ENCODE measurements at places on chromosomes 5 and 9.

DNA sequence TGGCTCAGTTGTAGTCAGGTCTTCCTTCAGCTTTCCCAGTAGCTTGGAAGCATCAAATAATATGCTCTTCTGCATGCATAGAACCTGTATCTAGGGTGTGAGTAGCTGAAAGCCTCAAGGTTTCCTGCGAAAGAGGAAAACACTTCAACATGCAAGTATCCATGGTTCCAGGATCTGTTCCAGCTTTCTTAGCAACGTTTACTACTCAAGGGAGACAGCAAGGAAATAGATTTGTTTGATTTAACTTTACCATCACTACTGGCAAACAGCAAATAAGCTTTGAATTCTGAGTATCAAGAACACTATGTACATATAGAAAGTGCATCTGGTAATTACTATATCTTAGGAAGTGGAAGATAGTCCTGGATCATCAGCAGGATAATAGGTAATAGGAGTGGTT lies 341.0 kb downstream of the PRR16 start:
- DNase-seq: no peak

GRCh38 chr9:107585465-107585864 lies 95.9 kb upstream of the KLF4 start:
- DNase-seq: no peak

DNA sequence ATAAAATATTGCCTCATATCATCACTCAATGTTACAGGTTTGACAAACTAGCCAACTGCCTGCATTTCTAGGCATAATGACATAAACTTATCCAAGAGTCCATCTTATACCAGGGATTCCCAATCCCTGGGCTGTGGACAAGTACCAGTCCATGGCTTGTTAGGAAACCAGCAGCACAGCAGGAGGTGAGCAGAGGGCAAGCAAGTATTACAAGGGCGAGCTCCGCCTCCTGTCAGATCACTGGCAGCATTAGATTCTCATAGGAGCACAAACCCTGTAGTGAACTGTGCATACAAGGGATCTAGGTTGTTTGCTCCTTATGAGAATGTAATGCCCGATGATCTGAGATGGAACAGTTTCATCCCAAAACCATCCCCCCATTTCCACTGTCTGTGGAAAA lies 144.9 kb downstream of the PRKACG start:
- DNase-seq: no peak

DNA sequence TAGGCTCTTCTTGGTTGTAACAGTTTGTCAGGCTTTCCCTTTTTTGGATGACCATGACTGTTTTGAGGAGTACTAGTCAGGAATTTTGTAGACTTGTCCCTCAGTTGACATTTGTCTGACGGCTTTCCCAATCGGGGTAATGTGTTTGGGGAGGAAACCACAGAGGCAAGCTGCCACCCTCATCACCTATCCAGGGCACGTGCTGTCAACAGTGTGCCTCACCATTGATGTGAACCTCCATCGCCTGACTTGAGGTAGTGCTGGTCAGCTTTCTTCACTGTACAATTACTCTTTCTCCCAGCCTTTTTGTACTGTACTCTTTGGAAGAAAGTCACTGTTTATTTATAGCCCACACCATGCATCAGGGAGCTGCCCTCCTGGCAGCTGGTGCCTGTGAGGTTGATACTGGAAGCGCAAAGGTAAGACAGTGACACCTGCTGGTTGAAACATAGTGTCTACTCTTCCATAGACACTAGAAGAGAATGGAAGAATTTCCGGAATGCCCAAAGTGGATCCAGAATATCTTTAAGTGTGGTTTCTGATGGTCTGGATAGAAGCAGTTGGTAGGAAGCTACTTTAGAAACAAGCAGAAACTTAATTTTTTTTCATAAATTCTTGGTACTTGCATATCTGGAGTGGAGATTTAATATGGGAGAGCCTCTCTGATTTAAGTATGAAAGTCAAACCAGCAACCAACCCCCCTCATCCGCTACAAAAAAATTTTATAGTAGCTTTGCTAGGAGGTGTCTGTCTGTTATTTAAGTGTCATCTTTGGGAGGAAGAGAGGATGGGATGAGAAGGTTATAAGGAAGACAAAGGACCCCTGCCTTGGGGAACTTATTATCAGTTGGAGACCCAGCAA lies 69.3 kb downstream of the SNX30 start:
- DNase-seq: peak; percentile 50

- no peak for DNase-seq
Observed at GRCh38 chr9:88429595-88430430, 41.6 kb downstream of the SPIN1 start.

- no peak for DNase-seq
Observed at GRCh38 chr9:119827126-119827525, 457.9 kb upstream of the BRINP1 start.

DNA sequence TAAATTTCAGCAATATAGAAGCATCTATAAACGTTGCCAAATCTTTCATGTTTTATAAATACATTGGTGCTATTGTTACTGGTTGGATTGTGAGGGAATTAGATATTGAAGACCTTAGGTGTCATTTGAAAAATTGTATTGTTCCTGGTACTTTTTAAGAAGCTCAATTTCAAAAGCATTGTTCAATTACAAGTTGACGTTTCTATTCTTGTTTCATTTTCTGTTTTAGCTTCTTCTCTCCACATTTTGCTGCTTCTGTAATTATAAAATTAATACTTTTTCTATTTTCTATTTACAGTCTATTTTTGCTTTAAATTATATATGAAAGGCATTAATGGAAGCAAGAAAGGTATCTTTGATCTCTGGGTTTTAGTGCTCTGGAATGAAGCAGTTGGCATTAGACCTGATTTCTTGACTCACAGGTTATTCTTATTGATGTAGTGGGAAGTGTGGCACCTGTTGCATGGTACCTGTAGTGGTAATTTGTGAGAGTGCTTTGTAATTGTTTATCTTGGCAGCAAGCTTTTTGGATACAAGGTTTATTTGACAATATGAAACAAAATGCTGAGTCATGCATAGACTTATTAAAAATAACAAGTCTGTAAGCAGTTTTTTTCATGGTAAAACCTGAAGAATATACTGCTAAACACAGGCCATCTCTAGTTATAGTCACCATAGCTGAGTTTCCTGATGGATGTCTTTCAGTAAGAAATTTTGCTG lies 13.2 kb downstream of the MACIR start:
- DNase-seq: peak; percentile 56

DNA sequence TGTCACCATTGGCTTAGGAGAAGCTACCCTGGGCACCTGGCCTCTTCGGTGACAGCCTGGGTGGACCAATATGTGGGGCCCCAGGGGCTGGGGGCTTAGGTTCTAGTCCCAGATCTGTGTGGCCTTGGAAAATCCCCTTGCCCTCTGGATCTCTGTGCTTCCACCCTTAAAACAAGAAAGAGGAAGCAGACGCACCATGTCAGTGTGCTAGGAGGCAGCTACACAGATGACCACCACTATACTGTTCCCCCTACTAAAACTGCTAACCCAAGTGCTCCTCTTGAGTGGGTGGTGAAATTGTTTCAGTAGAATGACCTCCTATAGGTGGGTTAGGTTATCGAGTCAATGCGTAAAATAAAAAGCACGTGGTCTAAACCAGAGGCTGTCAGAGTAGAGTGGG lies 31.0 kb downstream of the AFAP1L1 start:
- no peak for DNase-seq

DNA sequence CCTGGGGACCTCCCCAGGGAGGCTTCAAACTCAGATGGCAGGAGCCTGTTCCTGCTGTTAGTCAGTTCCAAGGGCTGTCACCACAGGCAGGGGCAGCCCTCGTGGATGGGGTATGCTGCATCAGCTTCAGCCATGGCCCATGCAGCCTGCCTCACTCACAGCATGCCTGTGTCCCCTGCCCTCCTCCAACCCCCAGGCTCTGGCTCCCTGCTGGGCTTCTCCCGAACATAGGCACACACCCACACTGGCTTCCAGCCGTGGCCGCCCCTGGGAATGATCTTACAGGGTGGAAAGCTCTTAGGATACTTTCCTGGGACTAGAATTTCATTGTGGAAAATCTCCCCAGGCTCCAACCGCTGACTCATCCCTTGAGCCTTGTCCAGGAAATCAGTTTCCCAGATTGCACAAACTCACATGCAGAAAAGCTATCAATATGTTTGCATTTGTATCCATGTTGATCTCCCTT lies 163.8 kb downstream of the SEC61B start:
- no peak for DNase-seq

- DNase-seq: no peak
Observed at GRCh38 chr9:134730761-134731496, 89.3 kb downstream of the COL5A1 start.

DNA sequence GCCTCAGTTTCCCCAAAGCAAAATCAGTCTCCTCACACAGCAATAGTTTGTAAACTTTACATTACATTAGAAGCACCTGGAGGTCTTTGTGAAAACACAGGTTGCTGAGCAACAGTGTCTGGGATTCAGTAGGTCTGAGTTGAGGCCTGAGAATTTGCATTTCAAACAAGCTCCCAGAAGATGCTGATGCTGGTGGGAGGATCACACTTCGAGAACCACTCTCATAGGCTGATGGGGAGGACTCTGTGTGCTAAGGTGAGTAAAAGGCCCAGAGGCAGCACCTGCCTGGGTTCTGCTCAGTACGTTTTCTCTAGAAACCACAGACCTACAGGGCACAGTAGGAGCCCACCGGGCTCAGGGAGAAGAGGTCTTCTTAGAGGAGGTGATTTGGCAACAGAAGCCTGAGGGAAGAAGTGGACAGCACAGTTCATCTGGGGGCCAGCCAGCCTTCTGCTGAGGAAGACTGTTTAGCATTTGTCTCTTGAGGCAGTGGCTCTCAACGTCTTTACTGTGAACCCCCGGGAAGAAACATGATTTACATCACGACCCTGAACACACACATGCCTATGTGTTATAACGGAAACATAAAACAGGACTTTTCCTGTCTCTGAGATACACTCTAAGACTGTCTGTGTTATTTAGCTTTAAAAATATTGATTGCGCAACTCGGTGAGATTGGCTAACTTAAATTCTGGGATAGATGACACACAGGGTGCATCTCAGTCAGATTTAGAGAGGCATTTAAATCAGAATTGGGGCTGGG lies 24.8 kb upstream of the DENND1A start:
- no peak for DNase-seq

DNA sequence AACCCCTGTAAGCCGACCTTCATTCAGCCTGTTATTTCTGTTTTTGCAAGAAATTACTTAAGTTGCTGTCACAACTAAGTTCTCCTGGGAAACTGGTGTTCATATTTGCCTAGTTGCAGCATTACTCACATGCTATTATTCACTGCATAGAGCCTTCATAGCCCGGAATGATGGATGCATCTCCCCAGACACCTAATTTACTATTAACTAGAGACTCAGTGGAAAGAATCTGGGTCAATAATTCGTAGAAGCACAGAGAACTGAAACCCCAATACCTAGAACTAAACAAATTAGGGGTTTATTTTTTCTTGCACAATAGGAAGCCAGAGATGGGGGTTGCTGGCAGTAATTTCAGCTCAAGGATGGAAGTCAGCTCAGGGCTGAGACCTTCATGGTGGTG lies 45.7 kb upstream of the FAM170A start:
- DNase-seq: no peak

DNA sequence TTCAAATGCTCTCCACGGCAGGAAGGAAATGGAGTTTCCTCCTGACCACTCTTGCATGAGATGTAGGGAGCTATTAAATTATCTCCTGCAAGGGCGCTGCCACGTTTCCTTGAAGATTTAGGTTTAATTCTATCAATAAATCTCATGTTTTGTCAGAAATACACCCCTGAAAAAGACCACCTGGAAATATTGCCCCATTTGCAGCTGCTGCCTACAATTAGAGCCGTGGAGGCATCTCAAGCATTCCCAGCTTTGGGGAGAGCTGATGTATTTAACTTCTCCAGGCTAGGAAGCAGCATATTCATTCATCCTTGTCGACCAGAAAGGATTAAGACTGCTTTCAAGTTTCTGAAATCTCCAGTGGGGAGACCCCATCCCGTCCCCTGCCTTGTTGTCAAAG lies 40.5 kb downstream of the CCNJL start:
- no peak for DNase-seq

DNA sequence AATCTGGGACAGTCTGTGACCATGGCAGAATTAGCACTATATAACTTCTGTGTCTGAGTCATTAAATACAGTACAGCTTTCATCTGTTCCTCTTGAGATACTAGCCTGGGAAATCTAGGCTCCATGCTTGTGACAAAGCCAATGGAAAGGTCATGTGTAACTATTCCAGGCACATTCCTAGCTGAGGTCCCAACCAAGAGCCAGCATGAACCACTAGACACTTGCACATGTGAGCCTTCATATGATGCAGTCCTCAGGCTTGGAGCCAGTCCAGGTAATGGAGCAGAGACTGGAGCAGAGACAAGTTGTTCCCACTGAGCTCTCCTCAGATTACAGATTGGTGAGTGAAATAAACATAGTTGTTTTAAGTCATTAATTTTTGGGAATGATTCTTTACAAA lies 412.4 kb upstream of the ZNF462 start:
- DNase-seq: no peak

GRCh38 chr9:72473474-72474261 lies 47.7 kb upstream of the TMC1 start:
- no peak for DNase-seq

- DNase-seq: peak; percentile 71
Observed at GRCh38 chr5:107155707-107156106, 515.0 kb downstream of the EFNA5 start.

DNA sequence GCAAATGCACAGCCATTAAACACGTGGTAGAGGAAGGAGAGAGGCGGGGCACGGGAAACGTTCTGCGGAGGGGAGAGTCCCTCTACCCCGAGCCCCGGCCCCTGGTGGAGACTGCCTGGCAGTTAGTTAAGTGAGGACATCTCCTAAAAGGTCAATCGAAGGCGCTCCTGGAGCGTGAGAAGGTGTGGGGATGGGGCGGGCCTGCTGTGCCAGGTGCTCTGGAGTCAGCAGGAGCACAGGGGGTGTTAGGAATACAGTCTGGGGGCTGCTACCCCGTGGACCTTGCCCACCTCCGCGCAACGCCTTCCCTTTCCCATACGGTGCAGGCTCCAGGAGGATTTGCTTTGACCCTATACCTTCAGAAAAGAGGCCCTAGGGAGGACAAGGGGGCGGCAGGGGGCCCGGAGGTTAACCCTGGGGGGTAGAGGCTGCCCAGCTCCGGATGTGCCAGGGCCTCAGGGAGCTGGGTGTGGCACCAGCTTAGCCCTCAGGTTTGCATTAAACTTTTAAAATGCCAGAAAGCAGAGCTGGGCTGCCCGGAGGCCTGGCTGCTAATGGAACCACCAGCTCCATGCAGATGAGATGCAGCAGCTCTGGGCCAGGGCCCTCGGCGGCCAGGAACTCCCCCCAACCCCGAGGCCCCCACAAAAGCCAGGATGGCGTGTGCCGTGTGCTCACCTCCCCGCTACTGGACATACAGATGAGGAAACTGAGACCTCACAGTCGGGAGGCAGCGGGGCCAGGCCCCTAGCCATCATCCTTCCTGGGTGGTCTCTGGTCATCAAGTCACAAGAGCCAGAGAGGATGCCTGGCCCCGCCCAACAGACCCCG lies 39.2 kb downstream of the NACC2 start:
- DNase-seq: no peak

- no peak for DNase-seq
Observed at GRCh38 chr5:53071738-53072137, 37.8 kb downstream of the MOCS2 start.
